NCI-H187 treated with DMSO at 0.1 percent for 48 hours (cell line): ENCODE measurements at places on chromosomes 6 and 20.

DNA sequence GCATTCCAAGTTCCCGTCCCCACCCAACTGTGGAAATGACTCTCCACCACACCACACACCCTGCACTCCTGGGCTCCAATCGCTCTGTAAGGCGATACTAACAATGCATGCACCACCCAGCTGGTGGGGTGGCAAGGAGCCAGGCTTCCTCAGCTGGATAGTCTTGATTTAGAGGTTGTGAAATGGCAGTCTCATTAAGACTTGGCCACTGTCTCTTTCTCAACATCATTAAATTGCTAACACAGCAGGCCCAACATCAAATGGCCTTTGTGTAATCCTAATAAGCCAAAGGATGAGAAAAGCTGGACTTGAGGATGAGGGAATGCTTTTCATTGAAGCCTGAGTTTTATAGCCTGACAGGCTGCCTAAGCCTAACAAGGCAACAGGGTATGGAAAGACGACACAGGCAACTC lies 223.7 kb downstream of the GMDS start:
- DNase-seq, result peak; percentile 74

DNA sequence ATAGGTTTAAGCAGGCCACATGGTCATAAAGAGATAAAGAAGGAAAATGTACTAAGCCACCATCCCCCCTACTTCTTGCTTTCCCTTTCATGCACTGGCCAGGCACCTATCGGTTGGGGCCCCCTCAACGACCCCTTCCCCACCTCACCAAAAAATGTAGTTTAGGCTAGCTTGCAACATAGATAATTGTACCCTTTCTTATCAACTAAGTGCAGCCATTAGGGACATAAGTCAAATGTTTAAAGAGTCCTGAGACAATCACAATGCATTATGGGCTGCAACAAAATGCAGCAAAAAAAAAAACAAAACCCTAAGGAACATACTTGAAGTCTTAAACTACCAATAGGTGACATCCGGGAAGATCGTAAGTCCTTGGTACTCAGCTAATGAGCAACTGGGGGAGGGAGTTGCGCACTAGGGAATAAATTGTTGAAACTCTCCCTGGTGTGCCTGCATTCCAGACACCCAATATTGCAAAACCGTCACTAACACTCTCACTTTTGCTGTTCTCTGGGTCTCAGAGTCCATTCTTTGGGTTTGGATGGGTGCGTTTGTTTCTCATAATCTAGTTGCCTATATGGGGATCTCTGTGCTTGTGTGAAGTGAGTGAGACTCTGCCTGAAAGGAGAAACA lies 12.4 kb upstream of the HLA-G start:
- DNase-seq, result no peak

DNA sequence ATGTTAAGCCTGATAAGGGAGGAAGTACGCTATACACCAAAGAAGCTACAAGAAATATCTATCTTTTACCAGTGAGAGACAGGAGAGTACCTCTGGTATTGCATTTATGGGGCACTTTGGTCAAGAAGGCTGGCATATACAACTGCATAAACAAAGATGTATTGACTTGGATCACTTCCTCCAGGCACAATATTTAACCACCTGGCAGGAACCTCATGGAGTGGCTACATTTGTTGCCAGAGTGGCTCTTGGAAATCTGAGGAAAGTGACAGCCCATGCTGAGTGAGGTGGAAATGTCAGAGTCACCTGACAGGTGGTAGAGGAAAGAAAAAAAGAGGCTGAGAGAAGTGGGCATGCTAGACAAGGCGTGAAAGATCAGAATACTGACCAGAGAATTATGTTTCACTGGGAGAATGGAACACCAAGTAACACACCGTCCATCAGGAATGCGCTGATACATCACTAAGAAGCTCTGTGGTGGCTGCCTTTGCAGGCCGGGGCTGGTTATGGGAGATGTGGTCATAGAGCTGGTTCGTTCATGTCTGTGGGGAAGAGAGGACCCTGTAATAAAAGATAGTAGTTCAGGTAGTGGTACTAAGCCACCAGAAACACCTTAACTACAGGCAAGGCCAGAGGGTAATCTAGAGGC lies 61.4 kb upstream of the UFL1 start:
- DNase-seq, result peak; percentile 92

- DNase-seq, result no peak
These were observed 46.1 kb upstream of the GFRAL start for GRCh38 chr6:55281215-55281614.
